ENCODE measurements at places on chromosomes 7 and 10. TPM values are rescaled to one million over a fixed set of nuclear protein-coding genes. Genes with fewer than 3 reads are reported as not detected.

Gene EPHB6
- total RNA-seq: not detected

Gene TMEM130
- not detected for total RNA-seq

Gene ZNF32
- total RNA-seq: 20.8 TPM

Gene STAG3
- 0.25 TPM for total RNA-seq

Gene BPGM
- total RNA-seq: 20.1 TPM

Gene MRPL32
- 57.0 TPM for total RNA-seq

Gene LIPK
- not detected for total RNA-seq

Gene CLDN3
- 2.6 TPM for total RNA-seq

Gene HECW1
- not detected for total RNA-seq

Gene IMPDH1
- total RNA-seq: 86.4 TPM

Gene ZNF425
- total RNA-seq: 1.3 TPM

Gene PRSS37
- not detected for total RNA-seq

Gene CALHM3
- total RNA-seq: not detected

Data from bladder microvascular endothelial cell (primary cell).